ENCODE measurements at places on chromosomes 2 and 18. TPM values are rescaled to one million over a fixed set of nuclear protein-coding genes. Genes with fewer than 3 reads are reported as not detected.

The RAPGEF4 gene
- total RNA-seq = 1.9 TPM

The L3MBTL4 gene
- 0.16 TPM for total RNA-seq

The VWA3B gene
- total RNA-seq = 0.16 TPM

The MDH1B gene
- 3.2 TPM for total RNA-seq

The SERPINB12 gene
- total RNA-seq = not detected

The CYRIA gene
- 1.7 TPM for total RNA-seq

The LYPD1 gene
- total RNA-seq = 0.26 TPM

The RPS27A gene
- total RNA-seq = 969 TPM

The CD207 gene
- not detected for total RNA-seq

The RPRD1A gene
- total RNA-seq = 18.3 TPM

All from bronchial smooth muscle cell (primary cell).